ENCODE measurements at places on chromosomes 7 and 10.
A peak's percentile ranks its signal among the peaks of the same experiment; 100 is the strongest.

DNA sequence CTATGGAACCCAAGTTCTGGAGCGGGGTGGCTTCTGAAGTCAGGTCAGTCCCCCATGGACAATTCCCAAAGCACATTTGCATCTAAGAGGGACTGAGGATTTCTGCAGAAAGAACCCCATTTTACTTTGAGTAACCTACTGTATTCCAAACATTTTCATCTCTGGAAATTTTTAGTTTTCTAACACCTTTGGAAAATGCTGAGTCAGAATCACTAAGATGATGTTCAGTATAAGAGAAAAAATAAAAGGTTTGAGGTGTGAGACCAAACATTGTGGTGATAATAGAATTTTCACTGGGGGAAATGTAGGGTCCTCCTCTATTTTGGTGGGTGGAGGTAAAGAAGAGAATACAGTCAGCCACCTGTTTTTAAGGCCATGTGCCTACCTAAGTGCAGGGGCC is 227.1 kb downstream of the LRMDA start:
- DNase-seq, result no peak

GRCh38 chr10:53079283-53079682 is 306.7 kb upstream of the MBL2 start:
- no peak for DNase-seq

GRCh38 chr7:29898301-29898700 is 91.3 kb downstream of the SCRN1 start:
- DNase-seq, result no peak

DNA sequence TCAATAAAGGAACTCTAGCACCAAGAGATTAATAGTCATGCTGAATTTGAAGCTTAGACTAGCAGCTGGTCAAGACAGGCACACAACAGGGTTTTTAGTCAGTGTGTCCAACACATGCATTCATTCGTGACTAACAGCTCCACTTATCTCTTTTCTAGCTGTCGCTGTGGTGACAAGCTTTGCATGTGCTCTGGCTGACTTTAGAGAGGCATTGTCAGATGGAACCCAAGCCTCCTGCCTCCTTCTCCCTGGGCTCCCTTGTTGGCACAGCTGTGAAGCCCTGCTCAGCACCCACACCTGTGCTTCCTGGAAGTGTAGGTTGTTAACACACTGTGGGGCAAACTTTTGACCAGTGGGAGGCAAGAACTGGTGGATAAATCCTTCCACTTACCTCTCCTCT is 9.8 kb upstream of the AGK start:
- no peak for DNase-seq

- DNase-seq, result peak; percentile 31
Measured at GRCh38 chr7:19061331-19061730, 56.1 kb downstream of the TWIST1 start.

DNA sequence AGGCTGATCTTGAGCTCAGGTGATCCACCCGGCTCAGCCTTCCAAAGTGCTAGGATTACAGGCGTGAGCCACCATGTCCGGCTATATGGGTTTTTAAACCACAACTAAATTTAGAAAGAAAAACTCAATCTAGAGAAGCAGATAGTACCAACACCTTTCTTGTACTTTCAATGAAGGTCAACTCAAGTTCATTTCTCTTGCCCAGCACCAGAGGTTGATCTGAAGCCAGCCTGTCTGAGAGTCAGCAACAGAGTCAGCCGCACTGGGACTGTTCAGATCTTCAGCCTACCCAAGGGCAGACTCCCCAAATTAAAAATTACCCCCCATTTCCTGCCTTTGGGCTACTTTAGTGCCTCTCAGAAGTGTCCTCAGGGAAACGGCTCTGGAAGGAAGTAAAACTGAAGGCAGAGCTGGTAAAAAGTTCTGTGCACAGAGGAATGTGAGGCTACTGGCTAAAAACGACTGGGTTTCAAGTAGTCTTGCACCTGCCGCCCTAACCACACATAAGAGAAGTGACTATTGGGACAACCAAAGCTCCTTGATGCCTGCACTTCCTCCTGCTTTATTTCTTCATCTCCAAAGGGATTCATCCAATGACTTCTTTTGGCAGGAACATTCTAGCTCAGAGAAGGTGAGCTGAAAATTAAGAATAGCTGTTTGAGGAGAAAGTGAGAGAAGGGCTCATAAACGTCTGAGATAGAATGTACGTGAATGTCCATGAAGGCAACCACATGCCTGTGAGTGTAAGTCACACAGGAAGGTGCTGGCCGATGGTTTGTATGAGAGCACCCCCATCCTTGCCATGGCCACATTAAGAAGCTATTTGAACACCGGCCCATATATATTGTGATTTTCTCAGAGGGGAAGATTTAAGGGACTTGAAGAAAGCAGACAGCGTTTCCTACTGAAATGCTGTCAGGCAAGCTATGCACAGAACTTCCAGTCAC is 142.4 kb upstream of the PRR15 start:
- no peak for DNase-seq

DNA sequence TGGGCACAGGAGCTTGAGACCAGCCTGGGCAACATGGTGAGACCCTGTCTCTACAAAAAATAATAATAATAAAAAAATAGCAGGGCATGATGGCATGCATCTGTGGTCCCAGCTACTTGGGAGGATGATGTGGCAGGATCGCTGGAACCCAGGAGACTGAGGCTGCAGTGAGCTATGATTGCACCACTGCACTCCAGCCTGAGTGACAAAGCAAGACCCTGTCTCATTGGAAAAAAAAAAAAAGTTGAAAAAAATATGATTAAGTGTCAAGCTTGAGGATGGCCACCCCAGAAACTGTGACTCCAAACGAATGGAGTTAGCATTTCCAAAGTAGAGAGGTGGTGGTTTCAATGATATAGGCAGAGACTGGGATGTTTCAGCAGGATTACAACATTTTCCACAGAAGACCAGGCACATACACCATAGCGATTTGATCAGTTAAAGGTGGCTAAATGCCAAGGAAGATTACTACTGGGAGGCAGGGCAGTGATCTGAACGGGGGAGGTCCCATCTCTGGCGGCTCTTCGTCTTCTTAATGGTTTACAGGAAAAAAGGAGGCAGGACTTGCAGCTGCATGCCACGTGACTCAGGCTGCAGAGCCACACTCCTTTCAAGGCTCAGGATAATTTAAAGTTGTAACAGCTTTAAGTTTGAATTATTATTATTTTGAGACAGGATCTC is 250.6 kb upstream of the GALNT17 start:
- no peak for DNase-seq

- DNase-seq, result no peak
Measured at GRCh38 chr10:114605155-114605797, 52.8 kb downstream of the ABLIM1 start.

DNA sequence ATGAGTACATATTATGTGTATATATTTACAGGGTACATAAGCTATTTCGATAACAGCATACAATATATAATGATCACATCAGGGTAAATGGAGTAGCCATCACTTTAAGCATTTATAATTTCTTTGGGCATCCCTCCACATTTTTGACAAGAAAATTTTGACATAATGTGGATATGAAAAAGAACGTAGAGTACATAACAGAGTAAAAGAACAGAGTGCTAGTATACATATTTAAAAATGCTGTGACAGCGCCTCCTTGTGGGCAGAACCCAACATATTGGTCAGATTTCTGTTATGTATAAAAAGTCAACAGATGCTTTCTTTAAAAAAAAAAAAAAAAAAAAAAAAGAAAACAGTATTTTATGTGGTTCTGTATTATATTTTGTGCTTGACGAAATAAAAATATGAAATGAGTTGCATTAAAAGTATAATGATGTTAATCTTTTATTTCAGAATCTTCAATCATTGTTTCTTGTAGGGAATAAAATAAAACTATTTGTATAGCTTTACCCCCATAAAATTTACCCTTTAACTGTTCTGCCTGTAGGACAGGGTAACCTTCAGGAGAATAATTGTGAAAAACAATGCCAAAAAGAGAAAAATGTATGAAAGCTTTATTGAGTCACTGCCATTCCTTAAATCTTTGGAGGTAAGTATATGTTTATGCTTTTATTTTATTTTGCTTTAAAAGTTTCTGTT is 18.3 kb upstream of the HBP1 start:
- peak; percentile 44 for DNase-seq

DNA sequence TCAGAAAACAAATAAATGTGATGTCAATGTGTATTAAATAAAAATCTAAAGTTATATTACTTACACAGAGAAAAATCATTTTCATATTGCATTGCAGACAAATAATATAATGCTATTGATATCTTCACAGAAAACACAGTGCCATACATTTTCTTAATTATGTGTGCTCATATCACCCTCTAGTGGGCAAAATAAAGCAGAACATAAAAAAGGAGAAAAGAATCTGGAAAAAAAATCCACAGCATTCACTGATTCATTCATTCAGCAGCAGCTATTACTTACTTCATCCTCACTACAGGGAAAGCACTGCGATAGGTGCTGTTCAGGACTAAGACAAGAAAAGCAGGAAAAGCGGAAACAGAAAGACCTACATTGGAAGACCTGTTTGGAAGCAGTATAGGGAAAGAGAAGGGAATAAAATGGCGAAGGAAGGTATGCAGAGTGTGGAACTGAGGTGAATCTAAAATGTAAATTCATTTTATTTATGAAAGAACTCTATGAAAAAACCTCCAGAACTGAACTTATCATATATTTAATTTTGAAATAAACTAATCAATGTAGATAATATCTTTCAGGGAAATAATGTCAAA is 73.2 kb downstream of the POT1 start:
- DNase-seq, result peak; percentile 33

DNA sequence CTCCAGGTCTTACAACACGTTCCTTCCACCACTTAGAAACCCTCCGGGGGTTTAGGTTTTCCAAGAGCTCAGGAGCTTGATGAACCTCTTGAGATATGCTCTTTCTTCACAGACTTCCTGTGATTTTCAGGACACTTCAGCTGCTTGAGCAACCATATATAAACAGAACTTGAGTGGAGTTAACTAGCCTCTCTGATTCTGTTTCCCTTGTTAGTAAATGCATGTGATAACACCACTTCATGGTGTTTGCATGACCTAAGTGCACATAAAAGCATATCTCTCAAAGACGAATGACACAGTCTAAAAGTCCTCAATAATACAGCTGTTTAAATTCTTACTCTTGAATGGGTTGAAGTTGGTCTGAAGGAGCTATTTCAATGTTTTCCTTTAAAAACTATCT is 9.9 kb downstream of the PRR15 start:
- DNase-seq, result no peak

- DNase-seq, result no peak
Measured at GRCh38 chr7:36448781-36449379, 59.2 kb downstream of the ANLN start.

Data from GM03348 (cell line).